Effector memory CD8-positive, alpha-beta T cell (primary cell): ENCODE measurements at places on chromosomes 7 and 10.

- H3K4me1 ChIP-seq = no peaks in the 10 kb centered on the region
- no peak overlapping the region for H3K27ac ChIP-seq
- no peak for DNase-seq
- no peaks in the 10 kb centered on the region for H3K27me3 ChIP-seq
Observed at GRCh38 chr7:38775506-38776175, 133.3 kb downstream of the VPS41 start.

GRCh38 chr10:49600781-49601400, 9.2 kb upstream of the SLC18A3 start:
- H3K27ac ChIP-seq = no peak overlapping the region
- no peak overlapping the region for H3K4me3 ChIP-seq
- H3K27me3 ChIP-seq = peaks cover 88% of the 10 kb centered on the region
- H3K4me1 ChIP-seq = no peaks in the 10 kb centered on the region
- H3K36me3 ChIP-seq = no peaks in the 10 kb centered on the region

DNA sequence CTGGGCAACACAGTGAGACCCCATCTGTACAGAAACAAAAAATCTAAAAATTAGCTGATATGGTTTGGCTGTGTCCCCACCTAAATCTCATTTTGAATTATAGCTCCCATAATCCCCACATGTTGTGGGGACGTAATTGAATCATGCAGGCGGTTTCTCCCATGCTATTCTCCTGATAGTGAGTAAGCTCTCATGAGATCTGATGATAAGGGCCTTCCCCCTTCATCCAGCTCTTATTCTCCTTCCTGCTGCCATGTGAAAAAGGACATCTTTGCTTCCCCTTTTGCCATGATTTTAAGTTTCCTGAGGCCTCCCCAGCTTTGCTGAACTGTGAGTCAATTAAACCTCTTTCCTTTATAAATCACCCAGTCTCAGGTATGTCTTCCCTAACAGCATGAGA, 136.5 kb downstream of the SFMBT2 start:
- peaks cover 34% of the 10 kb centered on the region for H3K4me1 ChIP-seq
- no peak for DNase-seq
- no peaks in the 10 kb centered on the region for H3K27me3 ChIP-seq
- H3K4me3 ChIP-seq = no peak overlapping the region
- peaks cover 9% of the 10 kb centered on the region for H3K36me3 ChIP-seq
- peak overlapping the region; percentile 79 for H3K27ac ChIP-seq

GRCh38 chr10:73076360-73077183, 20.1 kb downstream of the P4HA1 start:
- peak overlapping the region; percentile 66 for H3K27ac ChIP-seq
- no peak overlapping the region for H3K4me3 ChIP-seq
- peaks cover 35% of the 10 kb centered on the region for H3K36me3 ChIP-seq
- no peaks in the 10 kb centered on the region for H3K27me3 ChIP-seq
- no peak for DNase-seq

- H3K27ac ChIP-seq = no peak overlapping the region
- no peaks in the 10 kb centered on the region for H3K27me3 ChIP-seq
- DNase-seq = no peak
- H3K4me1 ChIP-seq = no peaks in the 10 kb centered on the region
- H3K4me3 ChIP-seq = no peak overlapping the region
Observed at GRCh38 chr7:32204361-32205018, 134.3 kb upstream of the PDE1C start.

DNA sequence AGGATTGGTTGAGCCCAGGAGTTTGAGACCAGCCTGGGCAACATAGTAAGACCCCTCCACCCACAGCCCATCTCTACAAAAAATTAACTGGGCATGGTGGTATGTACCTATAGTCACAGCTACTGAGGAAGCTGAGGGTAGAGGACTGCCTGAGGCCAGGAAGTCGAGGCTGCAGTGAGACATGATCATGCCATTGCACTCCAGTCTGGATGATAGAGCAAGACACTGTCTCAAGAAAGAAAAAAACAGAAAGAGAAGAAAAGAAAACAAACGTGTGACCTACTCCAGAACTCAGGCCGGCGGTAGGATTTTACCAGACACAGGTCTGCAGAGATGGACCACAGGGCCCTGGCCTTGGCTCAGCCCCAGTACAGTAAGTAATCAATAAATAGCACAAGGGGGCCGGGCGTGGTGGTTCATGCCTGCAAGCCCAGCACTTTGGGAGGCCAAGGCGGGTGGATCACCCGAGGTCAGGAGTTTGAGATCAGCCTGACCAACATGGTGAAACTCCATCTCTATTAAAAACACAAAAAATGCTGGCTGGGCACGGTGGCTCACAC, 35.4 kb upstream of the TNRC18 start:
- DNase-seq = no peak
- no peak overlapping the region for H3K27ac ChIP-seq
- H3K36me3 ChIP-seq = peaks cover 4% of the 10 kb centered on the region
- no peak overlapping the region for H3K4me3 ChIP-seq
- H3K27me3 ChIP-seq = no peaks in the 10 kb centered on the region

DNA sequence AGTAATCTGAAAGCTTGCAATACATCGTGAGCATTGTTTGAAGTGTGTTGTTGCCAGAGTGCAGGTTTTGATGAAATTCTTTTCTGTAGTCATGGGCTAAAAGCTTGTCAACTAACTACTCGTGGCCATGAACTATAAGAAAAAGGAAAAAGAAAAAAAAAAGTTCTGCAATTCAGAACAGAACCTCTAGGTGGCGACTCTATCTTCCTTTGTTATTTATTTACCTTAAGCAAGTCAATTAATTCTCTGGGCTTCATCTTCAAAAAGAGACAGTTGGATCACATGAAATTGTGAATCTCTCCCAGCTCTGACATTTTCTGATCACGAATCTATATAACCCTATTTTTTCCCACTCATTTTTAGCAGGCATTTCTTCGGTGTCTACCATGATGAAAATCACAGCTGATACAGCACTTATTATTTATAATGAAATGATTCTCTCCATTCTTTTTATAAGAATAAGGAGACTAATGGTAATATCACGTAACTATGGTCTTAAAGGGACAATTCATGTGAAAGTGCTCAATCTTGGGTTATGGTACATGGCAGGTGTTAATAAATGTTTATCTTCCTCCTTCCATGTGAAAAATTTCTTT, 18.8 kb downstream of the TMEM196 start:
- no peaks in the 10 kb centered on the region for H3K4me1 ChIP-seq
- no peak for DNase-seq
- no peak overlapping the region for H3K4me3 ChIP-seq
- H3K27ac ChIP-seq = no peak overlapping the region
- no peaks in the 10 kb centered on the region for H3K27me3 ChIP-seq
